ENCODE measurements at places on chromosomes 7 and 10.
A peak's percentile ranks its signal among the peaks of the same experiment; 100 is the strongest.

GRCh38 chr10:96124230-96125141, 5.6 kb upstream of the ZNF518A start:
- peak; percentile 42 for DNase-seq

DNA sequence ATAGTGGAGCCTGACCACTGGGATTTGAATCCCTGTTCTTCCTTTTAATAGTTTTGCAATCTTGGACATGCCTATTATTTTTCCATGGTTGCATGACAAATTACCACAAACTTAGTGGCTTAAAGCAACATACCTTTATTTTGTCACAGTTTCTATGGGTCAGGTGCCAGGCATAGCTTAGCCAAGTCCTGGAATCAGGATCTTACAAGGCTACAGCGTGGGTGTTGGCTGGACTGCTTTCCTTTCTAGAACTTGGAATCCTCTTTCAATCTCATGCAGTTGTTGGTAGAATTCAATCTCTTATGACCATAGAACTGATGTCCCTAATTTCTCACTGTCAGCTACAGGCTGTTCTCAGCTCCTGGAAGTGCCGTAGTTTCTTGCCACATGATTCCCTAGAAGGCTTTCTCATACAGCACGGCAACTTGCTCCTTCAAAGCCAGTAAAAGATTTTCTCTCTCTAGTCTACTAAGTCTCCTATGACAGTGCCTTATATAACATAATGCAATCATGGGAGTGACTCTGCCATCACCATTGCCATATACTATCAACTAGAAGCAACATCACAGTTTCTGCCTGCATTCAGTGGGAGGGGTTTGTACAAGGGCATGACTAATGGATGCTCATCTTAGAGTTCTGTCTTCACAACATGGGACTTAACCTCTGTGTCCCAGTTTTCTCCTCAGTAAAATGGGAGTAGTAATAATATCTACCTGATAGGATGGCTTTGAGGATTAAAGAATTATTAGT, 243.4 kb upstream of the FZD1 start:
- no peak for DNase-seq

DNA sequence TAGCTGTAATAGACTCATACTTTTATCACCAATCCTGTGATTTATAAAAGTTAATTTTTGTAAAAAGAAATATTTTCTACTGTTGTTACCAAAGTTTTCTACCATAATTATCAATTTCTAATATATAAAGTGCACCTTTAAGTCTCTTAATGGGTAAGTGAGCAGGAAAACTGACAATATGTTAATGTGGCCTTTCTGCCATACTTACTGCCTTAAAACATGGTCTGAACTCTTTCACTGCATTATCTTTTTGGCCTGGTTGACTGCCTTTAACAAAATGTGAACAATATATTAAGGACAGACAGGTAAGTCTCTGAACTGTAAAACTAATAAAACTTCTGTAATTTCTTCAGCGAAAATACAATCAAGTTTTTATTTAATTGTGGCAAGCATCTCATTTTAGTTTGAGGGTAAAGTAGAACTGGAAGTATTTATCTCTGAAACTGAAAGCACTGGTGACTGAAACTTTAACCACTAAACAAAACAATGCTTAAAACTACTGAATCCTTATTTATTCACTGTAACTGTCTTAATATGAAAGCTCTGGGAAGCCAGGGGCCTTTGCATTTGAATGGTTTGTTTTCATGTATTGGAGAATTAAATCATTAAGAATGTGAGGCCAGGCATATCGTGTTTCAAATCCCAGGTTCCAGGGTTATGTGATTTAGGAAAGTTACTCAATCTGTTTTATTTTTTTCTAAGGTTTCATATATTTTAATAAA, 948.8 kb upstream of the POT1 start:
- DNase-seq = no peak

GRCh38 chr10:55822096-55822495, 539.0 kb downstream of the ZWINT start:
- DNase-seq = no peak

DNA sequence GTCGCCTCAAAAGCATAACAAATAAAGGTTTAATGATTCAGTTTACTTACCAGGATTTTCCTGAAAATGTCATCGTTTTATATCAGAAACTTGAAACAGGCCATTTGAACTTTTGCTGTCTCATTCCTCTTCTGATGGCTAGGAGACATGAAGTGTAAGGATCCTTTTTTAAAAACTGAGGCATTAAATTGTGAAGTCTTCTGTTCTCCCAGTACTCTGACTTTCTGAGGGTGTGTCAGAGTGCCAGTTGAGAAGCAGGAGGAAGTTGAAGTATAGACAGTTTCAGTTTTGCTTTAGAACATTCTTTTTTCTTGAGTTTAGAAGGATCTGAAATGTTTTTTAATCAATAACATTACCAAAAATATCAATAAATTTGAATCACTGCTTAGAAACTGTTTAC, at the start of gene SAMD9L:
Gene SAMD9L, minus strand, starts transcription at position 242 of the 400 bp plus-strand sequence. CDS start 12,414 bp downstream, outside the sequence.
- DNase-seq = no peak

DNA sequence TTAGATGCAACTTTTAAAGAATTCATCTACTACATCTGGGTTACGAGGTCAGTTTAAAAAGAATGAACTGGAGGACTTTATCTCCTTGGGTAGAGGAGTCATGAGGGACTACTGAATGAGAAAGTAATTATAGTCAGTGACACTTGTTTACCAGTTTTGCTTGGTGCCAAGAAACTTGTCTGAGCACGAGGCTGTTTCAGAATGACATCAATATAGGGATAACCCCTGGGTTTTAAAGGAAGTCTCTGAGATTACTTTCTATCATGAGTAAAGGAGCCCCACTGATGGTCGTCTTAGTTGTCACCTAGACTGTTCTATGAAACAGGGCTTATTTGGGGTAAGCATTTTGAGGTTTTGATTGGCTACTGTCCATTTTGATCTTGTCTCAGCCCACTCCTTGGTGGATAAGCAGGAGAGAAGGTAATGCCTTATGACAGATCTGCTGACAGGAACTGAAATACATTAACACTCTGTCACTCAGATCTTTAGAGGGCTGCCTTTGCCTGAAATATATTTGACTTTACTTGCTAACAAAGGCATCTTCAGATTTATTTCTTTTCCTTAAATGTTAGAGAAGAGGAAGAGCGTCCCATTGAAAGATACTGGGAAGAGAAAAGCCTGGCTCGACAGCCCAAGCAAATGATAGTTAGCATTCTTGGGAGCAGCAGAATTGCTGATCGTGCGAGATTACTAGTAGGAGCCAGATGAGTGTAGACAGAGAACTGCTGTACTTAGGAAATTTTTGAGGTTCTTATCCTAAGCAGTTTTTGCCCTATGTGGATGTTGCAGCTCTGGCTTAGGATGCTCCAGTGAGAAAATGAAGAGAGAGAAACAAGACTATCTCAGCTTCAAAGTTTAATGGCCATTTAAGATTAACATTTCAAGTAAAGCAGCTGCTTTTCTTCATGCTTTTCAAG, 299.2 kb upstream of the LRGUK start:
- no peak for DNase-seq

DNA sequence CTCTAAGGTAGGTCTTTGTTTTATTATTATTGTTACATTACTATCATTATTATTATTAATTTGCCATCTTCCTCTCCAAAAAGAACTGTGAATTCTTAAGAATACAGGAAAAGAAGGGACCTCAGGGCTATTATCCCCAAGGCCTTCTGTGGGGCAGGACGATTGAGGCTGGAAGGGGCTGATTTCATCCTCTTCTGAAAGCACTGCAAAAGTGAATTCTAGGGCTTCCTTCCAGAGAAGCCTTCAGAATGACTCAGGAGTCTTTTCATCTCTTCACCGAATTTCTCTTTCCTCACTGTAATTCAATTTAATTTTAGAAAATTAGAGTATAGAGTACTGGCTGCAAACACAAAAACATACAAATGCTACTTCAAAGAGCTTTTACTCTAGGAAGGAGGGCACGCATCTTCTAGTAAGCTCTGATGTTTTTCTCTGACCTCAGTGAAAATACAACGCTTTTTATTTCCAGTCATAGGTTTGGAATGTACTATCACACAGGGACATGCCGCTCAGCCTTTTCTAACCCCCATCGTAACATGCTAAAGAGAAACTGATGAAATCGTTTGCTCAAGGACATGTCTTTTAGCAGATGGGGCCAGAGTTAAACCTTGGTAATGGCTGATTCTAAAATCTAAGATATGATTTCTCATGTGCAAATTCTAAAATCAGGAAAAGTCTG, 280.2 kb upstream of the PITRM1 start:
- no peak for DNase-seq

GRCh38 chr7:142913051-142913450, 20.5 kb downstream of the TRPV5 start:
- no peak for DNase-seq

- no peak for DNase-seq
Observed at GRCh38 chr7:90797596-90797995, 201.5 kb downstream of the CDK14 start.

DNA sequence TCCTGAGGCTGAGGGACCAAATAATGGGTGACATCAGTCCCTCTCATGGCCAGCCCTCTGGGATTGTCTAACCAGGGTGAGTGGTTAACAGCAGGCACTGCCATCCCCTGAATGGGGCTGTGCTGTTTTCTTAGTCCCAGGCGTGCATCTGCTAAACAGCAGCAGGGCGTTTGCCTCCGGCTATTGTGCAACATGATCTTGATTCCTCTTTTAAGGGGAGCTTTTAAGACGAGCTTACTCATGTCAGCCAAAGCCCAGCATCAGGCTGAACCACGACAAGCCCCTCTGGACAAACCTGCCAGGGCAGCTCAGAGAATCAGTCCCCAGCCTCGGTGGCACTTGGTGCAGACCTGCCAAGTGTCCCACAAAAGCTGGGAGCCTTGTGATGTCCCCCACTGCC, 16.2 kb upstream of the IGFBP3 start:
- no peak for DNase-seq

GRCh38 chr7:112162142-112162766, 43.9 kb downstream of the DOCK4 start:
- no peak for DNase-seq

GRCh38 chr7:6130007-6130587, 98.9 kb downstream of the ANKRD61 start:
- DNase-seq = no peak

DNA sequence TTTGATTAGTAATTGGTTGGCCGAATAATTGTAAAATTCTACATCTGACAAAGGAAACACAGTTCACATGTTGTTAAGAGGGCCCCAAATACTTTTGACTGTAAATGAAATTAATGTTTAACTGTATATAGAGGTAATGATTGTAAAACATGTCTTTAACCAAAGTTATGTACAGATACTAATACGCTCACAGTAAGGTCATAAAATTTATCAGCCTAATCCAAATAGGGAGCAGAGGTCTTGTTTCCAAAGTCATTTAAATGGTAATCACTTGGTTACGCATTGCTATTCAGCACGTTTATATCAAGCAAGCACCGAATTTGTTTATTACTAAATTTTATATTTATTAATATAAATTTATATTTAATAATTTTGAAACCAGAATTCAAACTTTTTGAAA, 1.4 kb downstream of the PHYHIPL start:
- no peak for DNase-seq

GRCh38 chr10:69014171-69014570, 25.6 kb downstream of the KIFBP start:
- DNase-seq = no peak

DNA sequence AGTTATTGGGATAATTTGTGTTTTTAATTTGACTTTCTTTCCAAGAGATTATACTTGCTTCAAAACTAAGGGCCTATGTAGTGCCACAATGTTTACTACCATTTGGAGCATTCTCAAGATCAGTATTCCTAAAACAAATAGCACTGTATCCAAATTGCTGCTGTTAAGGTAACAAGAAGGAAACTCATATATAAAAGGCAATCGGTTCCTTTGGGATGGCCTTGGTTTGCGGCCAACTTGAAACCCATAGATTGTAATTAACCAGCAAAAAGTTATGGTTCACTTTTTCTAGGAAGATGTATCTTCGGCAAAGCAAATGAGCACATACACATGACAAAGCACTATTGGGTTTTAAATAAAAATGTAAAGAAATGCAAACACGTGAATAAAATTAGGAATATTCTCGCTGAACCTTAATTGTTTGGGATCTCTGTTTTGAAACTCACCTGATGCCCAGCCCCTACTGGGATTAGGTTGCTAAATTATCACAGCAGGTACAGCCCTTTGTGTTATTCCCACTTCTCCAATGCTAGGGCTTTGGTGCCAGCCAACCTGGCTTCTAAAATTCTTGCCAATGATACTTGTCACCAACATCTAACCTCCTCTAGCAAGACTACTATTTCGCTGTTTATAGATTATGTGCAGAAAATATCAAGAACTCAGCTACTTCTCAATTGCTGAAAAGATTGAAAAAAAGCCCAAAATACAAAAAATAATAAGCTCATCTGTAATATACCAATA, 16.0 kb downstream of the CDNF start:
- no peak for DNase-seq

- DNase-seq = no peak
Observed at GRCh38 chr7:34902182-34902581, 135.1 kb downstream of the DPY19L1 start.

Data from CMK (cell line).